Lung (tissue), 17 donors: ENCODE measurements at places on chromosomes 7 and 10. TPM values are rescaled to one million over a fixed set of nuclear protein-coding genes. Genes with fewer than 3 reads are reported as not detected.

DNA sequence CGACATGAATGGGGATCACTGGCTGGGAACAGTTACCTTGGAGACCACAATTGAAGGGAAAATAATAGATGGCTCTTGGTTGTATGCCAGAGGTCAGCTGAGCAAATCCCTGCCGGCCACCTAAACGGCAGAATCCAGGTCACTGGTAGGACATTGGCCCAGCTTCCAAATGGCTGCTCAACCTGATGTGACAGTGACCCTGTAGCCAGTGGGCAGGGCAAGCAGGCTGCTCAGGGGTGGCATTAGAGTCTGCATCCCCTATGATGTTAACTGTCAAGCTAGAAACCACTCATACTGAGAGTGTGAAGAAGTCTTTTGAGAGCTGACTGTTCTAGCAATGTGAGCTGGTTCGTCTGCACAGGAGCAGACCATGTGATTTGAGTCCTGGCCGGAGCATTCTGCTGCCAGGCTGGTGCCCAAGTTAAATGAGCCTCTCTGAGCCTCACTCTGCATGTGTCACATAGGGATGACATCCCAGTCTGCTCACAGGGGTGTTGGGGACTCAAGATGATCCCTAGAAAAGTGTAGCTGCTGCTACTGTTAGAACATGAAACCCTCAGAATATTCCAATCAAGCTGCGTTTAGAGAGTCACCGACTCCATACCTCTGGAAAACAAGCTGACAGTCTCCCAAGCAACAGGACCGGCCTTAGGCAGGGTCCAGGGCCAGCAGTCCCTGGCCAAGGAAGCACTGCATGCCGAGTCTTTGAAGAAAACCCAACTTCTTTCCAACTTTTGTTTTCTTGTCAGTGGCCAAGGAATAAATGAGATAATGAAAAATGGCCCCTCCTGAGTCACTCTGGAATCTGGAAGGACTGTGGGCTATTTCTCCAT is 69.7 kb downstream of the VWA2 start:
- DNase-seq: no peak

Gene BMPER
- 13.8 TPM for total RNA-seq

Gene ARMC3
- 20.2 TPM for total RNA-seq

DNA sequence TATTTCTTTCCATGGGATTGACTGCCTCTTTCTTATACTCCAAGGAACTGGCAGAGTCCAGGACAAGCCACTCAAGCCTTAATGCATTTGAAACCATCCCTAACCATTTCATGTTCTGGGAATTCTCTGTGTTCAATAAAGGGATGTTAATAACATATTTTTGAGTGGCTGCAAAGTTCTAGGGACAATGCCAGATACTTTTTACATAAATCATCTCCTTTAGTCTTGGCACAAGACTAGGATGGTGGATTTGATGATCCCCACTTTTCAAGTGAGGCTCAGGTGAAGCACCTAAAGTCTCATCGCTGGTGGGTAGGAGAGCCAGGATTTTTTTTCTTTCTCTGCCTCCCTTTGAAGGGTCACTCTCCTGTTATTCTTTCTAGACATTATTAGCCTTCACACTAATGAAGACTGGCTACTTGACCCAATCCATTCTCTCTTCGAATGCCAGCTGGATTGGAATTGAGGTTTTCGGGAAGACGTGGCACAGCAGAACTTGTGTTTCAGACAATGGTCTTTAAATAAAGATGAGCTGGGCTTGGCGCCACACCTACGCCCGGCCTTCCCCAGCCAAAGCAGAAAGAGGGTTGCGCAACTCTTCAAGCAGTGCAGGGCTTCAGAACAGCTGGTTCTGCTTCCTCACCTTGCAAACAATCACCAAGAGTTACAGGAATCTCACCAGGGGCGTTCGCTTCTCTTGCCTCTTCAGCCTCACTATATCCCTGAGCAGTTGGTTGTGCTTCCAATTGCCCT is 73.8 kb upstream of the BMPER start:
- DNase-seq: no peak
